Posterior cingulate gyrus (tissue), 11 donors: ENCODE measurements at places on chromosomes 6 and 20.

GRCh38 chr6:131040866-131041265, 22.2 kb downstream of the EPB41L2 start:
- DNase-seq: no peak

GRCh38 chr6:21881969-21882465, 288.5 kb downstream of the SOX4 start:
- DNase-seq: no peak

- DNase-seq: no peak
These were observed 3.8 kb downstream of the SLC2A4RG start for GRCh38 chr20:63743210-63743970.

- DNase-seq: peak; percentile 3
These were observed 34.5 kb downstream of the PLCG1 start for GRCh38 chr20:41171736-41172295.

DNA sequence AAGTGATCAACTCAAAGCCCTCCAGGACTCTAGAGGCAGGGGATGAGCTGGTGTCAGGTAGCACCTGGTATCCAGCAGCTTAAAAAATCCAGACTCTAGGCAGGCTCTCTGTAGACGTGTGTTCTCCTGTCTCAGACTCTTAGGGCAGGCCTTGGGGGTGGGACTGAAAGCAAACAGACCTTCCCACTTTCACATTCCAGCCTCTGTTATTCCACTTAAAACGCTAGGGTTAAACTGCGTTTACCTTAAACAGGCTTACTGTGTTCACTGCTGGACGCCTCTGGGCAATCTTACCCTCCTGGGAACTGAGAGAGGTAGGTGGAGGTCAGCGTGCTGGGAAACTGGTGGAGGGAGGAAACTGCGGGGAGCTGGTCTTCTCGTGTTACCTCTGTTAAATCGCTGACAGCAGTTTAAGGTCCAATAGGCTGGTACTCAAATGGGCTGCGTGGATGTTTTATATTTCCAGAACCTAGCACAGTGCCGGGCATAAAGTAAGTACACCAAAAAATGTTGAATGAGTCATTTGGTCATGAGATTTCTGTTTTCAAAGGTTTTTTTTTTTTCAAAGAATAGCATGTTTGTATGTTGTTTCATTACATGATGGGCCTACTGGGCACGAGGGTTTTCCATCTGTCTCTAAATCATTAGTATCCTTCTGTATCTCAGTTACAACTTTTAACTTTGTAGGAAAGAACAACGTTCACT, at the start of gene GCNT2:
Gene GCNT2, plus strand, starts transcription at position 248 of the 705 bp plus-strand sequence. CDS start 7,561 bp downstream, outside the sequence.
- no peak for DNase-seq

DNA sequence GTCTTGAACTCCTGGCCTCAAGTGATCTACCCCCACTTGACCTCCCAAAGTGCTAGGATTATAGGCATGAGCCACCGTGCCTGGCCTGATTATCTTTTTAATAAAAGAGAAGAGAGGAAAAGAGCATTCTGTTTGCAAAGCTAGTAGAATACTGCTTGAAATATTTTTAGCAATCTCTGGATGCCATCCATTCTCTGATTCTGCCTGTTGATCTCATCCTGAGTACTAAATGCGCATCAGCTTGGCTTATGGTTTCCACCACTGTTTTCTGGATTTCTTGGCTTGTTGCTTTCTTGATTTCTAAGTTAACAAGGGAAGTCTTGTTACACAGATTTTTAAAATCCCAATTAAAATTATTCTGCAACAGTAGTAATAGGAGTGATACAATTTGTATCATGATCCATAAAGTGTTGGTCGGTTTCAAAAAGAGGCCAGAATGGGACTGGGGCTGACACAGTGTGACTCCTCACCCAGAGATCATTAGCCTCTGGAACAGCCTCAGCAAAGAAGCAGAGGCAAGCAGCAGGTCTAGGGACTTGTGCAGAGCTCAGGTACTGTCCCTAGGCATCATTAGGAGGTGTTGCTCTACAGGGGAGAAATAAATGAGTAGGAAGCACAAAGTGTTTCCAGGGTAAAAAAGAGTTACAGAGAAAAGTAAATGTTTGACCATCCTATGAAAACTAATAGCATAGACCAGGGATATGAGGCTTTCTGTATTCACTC, 17.8 kb upstream of the SLC16A10 start:
- DNase-seq: no peak

- no peak for DNase-seq
These were observed 76.0 kb upstream of the CD93 start for GRCh38 chr20:23161968-23162696.

DNA sequence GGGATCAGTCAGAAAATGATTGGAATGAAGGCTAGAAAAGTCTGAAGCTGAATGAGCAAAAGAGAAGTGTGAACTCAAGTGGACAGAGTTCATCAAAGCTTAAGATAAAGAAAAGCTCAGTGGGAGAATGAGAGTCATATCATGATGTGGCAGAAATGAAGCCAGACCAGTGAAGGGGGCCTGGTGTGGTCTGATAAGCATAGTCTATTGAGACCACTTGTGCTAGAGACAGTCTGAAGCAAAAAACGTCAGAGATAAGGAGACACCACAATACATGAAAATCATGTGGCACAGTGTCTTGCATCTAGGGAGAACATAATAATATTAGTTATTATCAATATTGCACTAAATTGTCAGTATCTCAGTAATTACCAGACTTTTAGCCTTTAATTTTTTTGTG, 601.5 kb downstream of the UTRN start:
- DNase-seq: no peak

DNA sequence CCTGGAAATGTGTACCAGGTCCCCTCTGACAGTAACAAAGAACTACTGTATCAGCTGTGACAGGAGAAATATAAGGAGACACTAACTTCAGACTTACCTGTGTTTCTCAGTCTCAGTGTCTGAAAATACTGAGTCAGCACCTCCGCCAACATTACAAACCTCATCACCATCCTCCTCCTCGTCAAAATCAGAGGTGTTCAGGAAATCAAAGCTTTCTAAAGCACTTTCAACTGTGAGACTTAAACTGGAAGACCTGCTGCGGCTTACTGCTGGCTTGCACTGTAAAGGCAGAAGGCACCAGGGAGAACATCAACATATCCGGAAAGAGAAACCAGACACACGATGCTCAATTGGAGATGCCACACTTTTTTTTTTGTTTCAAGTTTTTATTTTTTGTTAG, 40.3 kb upstream of the ARMH2 start:
- DNase-seq: no peak

- no peak for DNase-seq
These were observed 221.4 kb upstream of the RREB1 start for GRCh38 chr6:6886171-6886885.

DNA sequence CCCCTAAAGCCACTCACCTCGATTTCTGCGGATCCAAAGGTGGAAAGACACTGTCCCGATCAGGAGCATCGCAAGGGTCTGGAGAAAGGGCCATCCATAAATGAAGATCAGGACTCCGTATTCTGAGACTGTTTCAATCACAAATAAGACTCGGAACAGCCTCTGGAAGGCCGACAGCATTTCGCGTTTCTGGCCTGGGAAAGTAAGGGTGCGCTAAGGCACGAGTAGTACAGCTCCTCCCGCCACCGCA, 44.6 kb downstream of the DPPA5 start:
- DNase-seq: no peak

DNA sequence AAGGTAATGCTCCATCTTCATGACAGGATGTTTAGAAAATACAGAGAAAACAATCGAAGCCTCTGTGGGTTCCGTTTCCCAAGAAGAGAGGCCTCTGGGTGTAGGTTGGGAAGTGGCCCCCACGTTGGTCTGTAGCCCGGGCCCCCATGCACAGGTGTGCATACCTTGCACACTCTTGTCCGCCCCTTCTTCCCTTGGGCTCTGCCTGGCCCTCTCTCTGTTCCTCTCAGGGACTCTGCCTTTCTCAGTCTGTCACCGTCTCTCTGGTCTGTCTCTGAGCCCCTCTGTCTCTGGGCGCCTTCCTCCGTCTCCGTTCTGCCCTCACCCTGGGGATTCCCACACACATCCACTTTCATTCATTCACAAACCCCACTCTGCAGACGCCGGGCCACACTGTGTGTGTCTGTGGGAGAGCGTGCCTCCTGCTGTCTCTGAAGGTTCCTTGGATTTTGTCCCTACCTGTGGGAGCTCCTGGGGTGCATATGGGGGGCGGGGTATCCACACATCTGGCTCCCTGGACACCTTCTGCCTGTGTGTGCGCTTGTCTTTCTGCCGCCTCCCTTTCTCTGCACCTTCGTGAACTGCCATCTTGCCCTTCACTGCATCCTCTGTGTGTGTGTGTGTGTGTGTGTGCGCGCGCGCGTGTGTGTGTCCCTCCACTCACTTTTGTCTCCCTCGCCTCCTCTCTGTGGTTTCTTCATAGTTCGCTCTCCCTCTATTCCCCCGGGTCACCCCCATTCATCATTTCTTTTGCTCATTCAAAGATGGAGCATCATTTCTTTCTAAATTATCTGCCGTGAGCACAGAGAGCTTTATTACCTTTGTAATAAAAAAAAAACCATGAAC, 75.3 kb downstream of the SRC start:
- DNase-seq: no peak

GRCh38 chr6:83815631-83816272, 37.4 kb upstream of the RIPPLY2 start:
- no peak for DNase-seq

DNA sequence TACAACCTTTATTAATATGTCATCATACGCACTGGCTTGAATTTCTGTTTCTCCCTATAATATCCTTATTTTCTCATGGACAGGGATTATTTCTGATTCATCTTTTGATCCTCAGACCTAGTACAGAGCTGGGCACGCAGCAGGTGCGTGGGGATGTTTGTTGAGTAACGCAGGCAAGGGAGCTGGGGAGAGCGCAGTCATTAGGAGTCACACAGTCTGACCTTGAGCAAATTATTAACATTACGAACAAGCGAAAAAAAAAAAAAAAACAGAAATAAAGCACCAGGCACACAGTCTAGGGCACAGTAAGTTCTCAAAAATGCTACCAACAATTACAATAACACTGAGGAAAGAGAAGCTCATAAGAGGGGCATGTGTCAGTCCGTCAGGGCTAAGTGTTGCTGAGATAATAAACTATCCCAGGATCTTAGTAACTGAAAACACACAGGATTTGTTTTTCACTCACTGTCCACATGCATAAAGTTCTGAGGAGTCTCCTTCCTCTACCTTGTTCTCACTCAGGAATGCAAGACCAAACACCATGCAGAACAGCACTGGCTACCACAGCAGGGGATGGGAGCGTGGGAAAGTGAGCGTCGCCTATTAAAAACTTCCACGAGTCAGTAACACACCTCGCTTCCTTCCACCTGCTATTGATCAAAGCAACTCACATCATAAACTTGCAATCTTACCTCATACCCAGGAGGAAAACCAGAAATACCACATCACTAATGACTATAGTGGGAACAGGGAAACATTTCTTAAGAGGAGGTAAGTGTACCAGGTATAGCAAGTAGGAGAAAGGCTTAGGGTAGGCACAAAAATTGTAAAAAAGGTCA, 56.9 kb downstream of the PDE10A start:
- DNase-seq: no peak

- DNase-seq: no peak
These were observed 67.1 kb downstream of the TAF4 start for GRCh38 chr20:61998343-61999121.

DNA sequence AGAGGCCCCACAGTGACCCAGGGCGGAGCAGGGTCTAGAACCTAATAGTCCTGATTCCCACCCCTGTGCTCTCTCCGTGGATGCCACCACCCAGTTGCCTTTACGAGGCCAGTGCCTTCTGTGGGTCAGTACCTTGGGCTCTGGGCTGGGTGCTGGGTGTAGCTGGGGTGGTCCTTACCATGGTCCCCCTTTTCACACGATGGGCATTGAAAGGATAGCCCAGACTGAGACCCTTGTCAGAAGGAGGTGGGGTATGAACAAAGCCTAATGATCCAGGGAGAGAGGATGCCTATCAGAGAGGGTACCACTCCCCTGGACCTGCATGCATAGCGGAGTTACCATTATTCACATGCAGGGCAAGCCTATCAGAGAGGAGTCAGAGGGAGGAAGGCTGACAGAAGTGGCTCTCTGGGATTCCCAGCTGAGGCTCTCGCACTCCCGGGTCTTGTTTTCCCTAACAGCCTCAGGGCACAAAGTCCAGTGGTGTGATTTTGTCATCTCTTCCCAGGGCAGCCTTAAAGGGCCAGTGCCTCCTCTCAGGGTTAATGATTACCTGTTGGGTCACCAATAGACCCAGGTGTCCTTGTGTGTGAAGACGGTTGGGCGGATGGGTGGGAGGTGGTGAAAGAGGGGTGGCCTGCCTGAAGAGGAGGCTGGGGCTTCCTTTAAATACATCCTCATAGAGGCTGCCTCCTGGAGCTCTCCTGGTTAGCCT, 36.2 kb downstream of the VEGFA start:
- DNase-seq: no peak

DNA sequence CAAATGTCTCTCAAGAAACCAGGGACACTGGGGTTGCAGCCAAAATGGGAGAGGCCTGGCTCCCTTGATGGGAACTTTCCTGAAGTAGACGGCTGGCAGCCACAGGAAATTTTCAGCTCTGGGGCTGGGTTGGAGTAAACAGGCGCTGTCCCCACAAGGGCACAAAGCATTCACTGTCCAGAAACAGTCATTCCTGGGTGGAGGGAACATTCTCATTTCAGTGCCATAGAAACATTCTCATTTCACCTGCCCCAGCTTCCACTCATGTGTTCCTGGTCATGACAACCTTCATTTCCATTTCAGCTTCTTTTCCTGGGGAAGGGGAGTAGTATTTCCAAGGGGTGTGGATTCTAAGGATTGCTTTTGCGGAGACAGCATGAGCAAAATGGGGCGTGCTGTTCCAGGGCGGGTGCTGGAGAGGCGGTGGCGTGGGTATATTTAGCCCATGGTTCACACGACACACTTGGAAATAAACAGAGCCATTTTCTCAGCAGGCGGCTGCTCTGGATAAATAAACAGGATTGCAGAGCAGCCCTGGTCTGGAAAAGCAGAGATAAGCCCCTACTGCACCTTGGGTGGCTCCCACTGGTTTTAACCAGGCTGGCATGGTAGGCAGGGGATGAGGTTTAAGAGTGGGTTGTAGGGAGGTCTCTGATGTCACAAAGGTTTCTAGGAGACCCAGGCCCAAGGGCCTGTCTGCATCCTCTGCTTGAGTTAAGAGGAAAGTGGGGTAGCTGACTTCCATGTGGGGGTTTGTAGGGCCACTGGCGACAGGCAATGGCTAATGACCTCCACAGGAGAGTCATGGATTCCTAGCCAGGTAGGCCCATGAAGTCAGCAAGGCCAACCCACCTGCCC, 32.9 kb downstream of the COX4I2 start:
- DNase-seq: peak; percentile 73

DNA sequence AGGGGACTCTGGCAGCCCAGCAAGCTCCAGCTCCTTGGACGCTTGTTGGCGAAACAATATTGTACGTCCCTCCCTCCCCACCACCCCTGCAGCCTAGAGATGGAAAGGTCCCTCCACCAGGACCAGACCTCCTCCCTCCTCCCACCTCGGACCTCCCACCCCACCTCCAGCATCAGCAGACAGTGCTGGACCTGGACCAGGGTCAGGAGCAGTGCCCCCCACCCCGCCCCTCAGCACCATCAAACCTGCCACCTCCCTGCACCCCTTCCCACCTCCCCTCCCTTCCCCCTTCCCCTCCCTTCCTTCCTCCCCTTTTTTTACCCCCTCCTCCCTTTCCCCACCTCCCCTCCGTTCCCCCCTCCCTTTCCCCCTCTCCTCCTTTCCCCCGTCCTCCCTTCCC, 98.4 kb downstream of the TAF4 start:
- DNase-seq: no peak
